ENCODE measurements at places on chromosomes 4 and X. TPM values are rescaled to one million over a fixed set of nuclear protein-coding genes. Genes with fewer than 3 reads are reported as not detected.

- no peak for DNase-seq
Measured at GRCh38 chr4:21697583-21697982, 251.0 kb downstream of the KCNIP4 start.

GRCh38 chrX:153922932-153923857, 2.9 kb downstream of the ARHGAP4 start:
- no peak for DNase-seq

The GAGE12E gene
- not detected for polyA plus RNA-seq

DNA sequence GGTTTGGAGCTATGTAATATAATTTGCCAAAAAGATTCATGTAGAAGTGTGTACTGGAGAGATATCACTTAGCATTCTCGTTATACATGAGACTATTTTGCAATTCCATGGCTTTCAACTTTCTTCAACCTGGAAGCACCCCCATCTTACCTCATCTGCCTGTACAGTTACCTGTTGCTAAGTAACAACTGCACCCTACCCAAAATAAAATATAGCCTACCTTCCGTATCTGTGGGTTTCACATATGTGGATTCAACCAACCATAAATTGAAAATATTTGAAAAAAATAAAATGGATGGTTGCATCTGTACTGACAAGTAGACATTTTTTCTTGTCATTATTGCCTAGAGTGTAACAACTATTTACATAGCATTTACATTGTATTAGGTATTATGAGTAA, 278.3 kb downstream of the PPP1R2C start:
- no peak for DNase-seq

The ACSL1 gene
- polyA plus RNA-seq = 60.1 TPM

All from left renal pelvis (tissue), 4 donors.